Kidney (tissue), 22 donors: ENCODE measurements at places on chromosomes 4 and X. TPM values are rescaled to one million over a fixed set of nuclear protein-coding genes. Genes with fewer than 3 reads are reported as not detected.

DNA sequence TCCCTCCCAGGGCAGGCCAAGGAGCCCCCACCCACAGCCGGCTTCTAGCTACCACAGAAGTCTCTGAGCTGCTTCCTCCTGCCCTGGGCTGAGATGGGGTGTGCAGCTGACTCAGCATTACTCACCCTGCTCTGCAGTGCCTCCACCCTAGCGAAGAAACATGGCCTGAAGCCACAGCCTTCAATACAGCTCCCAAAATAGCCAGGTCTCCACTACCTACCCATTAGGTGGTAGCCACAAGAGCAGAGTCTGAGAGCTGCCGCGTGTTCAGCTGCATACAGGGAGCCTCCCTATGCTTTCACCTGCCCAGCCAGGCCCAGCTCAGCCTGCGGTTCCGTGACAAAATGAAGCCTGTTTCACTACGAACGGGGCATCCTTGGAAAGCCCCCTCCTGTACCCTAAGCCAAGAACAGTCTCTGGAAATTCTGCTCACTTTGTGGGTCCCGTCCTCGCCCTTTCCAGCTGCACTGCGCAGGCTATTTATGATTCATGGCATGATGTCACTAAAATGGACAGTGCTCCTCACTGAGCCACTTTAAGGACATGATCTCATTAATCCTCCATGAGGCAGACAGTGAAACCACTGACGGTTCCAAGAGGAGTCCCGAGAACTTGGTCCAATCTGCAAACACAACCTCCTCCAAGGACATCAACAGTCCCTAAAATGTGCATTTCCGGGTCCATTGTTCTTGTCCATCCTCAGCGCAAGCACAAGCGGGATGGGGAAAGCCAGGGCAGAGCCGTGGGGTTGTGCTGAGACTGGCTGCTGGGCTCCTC lies 20.2 kb downstream of the WDR1 start:
- DNase-seq = no peak

Gene HSFX4
- total RNA-seq = not detected

- DNase-seq = no peak
Observed at GRCh38 chrX:31392513-31392912, 320.7 kb upstream of the FTHL17 start.

- DNase-seq = no peak
Observed at GRCh38 chr4:88064410-88064809, 57.0 kb downstream of the PKD2 start.

GRCh38 chrX:92232182-92232581 lies 453.0 kb downstream of the PCDH11X start:
- no peak for DNase-seq

DNA sequence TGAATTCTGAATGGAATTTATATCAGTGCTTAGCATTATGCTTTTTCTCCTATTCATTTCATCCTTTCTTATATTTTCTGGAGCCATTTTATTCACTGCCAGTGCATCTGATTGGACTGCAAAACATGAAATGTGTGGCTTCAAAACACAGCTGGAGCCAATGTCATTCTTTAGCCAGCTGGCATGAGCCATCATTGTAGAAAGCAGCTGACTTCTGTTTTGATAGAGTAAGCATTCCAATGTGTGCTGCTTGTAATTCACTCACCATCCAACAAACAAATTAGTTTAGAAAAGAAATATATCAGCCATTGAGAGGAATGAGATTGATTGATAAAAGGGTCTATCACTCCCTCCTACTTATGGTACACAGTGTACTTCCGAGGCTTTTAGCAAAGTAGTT lies 2616.0 kb downstream of the ARAP2 start:
- no peak for DNase-seq

GRCh38 chrX:2710041-2710840 lies 19.1 kb downstream of the CD99 start:
- no peak for DNase-seq

Gene ZFP92
- 0.91 TPM for total RNA-seq

DNA sequence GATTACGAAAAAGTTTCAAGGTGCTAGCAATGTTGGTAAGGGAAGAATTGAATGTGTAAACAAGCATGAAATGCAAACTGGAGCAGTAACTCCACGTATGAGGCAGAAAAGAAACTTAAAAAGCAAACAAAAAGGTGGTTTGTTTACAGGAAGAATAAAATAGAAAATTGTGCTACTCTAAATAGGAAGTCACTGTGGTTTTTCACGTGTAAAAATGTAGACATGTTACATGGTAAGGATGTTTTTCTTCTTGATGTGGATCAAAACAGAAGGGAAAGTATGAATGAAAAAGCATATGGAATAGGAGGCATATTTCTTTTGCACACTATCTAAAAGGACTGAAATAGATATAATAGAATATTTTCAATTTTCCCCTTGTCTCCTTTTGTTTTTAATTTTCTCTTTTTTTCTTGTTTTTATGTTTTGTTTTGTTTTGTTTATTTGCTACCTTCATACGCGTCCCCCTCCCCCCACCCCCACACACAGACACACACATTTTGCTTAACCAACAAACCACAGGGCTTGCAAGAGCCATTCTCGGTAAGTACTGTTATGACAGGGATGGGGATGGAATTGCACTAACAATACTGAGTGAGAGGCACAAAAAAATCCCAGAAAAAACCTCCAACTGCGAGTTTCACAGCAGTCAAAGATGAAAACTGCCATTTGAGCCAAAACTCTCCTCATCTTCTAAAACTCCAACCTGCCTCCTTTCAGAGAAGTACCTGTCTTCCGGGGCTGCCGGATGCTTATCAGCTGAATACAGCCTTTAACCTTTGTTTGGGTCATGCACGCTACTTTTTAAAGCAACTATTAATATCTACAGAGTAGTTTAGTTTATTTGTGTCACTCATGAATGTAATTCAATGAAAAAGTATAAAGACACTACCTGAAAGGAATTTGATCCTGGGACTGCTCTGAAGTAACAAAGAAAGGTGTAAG lies 135.8 kb downstream of the IL15 start:
- no peak for DNase-seq

Gene GABRE
- total RNA-seq = 16.6 TPM

DNA sequence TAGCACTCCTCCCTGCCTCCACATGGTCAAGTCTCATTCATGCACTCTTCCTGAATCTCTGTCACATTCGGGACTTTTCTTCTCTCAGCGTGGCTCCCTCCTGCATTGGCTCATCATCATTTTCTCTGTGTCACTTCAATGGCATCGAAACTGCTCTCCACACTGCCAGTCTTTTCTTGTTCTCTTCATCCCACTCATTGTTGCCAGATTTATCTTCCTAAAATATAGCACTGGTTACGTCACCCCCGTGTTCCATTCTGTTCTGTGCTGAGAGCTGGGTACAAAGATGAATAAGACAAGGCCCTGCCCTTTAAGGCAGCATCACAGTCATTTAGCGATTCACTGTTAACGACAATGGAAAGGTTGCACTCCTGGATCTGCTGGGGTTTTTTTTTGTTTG lies 174.4 kb upstream of the TBC1D9 start:
- DNase-seq = no peak

DNA sequence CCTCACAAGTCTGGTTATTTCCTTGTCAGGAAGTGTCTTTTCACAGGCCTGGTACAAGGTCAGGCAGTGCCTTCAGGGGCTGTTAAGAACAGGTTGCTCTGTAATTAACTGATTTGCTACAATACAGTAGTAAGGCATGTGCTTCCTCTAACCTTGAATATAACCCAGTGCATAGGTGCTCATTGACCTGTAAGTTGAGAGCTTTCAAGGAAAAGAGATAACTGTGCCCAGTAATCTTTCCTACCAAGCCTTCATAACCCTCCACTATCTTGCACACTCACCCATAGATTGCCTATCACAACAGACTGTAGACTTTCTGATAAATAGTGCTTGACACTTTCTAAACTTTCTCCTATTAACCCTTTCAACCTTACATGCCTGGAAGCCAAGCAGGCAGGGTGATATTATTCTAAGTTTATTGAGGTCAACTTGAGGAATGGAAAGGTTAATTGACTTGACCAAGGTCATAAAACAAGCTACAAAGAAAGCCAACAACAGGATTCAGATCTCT lies 148.1 kb downstream of the PPARGC1A start:
- DNase-seq = no peak

DNA sequence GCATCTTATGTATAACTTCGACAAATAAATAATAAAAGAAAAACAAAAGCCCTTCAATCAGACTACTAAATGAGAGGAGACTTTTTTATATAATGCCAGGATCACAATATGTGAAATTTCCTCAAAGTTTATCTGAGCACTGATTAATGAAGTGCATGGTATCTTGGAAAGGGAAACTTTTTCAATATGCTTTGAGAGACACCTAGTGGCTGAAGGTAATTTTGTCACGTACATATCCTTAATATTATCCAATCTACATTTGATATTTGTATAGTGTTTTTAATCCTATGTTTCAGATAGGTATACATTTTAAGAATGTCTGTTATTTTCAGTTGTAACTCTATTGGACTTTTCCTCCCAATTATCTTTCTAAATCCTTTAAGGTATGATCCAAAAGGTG lies 146.8 kb downstream of the KLHL4 start:
- DNase-seq = no peak

Gene ZNF630
- total RNA-seq = 3.3 TPM

Gene KLF8
- total RNA-seq = 25.3 TPM

Gene ADH6
- total RNA-seq = 10.2 TPM

GRCh38 chr4:150355858-150356455 lies 226.0 kb upstream of the MAB21L2 start:
- no peak for DNase-seq

DNA sequence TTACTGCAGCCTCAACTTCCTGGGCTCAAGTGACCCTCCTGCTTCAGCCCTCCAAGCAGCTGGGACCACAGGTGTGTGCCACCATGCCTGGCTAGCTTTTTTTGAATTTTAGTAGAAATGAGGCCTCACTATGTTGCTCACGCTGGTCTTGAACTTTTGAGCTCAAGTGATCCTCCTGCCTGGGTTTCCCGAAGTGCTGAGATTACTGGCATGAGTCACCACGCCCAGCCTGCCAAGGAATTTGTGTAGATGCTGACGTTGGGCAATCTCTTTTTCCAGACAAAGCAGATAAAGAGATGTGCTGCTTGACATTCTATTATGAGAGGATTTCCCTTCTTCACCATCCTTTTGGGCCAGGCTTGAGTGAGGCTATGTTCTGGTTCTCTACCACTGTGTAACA lies 254.5 kb upstream of the RPS6KA3 start:
- no peak for DNase-seq

DNA sequence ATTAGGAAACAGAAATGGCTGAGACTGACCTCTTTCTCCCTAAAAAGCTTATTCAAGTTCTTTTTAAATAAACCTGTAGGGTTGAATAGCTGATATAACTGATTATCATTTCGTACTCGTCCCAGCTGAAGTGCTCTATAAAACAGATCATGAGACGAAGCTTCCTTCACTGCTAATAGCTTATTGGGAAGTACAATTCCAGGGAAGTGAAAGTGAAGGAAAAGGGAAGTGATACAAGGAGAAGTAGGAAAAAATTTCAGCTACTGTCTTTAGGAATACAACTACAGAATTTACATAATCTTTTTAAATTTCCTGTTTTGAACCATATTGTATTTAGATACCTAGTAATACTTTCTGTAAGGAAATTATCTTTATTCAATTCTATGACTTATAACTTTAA lies 103.0 kb downstream of the SNCA start:
- no peak for DNase-seq

Gene GBA3
- total RNA-seq = 40.9 TPM

- DNase-seq = no peak
Observed at GRCh38 chrX:56600987-56601386, 37.6 kb downstream of the UBQLN2 start.

Gene RRH
- 0.44 TPM for total RNA-seq

Gene POLN
- 3.8 TPM for total RNA-seq

Gene MEPE
- not detected for total RNA-seq

GRCh38 chrX:12872741-12873140 lies 5.9 kb downstream of the TLR7 start:
- no peak for DNase-seq

DNA sequence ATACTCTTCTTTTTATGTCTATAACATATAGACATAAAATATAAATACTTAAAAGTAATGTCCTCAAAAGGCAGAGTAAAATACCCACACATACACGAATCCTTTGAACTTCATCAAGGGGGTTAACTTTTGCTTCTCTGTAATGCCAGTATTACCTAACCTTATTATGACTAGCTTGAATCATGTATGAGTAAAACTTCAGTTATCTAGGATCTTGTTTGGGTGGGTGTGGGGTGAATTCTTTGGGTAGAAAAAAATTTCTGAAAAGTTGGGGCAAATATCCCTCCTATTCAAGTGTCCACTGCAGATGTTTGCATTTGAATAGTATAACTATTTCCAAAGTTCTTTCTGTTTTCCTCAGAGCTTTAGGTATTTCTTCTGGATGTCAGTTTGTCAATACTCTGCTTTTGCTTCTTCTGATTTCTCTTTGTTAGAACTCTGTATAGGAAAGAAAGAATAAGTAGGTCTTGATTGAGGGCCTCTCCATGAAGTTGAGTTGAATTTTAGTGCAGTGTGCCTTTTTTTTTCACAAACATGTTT lies 173.8 kb downstream of the ADGRL3 start:
- no peak for DNase-seq

Gene MUC7
- total RNA-seq = not detected

DNA sequence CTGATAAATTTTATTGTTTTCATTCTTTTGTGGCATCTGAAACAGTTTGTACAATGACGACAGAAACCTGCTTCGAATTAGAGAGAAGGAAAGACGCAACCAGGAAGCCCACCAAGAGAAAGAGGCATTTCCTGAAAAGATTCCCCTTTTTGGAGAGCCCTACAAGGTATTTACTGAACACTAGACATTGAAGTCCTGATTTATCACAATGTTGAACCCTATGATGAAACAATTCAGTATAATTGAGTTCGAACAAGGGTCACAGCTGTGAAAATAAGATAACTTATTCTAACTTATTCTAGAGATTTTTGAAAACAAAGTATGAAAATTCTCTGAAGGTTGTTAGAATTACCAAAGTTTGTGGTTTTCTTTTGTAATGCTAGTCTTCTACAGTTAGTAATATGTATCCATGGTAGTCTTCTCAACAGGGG lies 111.3 kb downstream of the AFF1 start:
- no peak for DNase-seq

- peak; percentile 47 for DNase-seq
Observed at GRCh38 chrX:37993837-37994619, 12.3 kb upstream of the SYTL5 start.

Gene MFAP3L
- total RNA-seq = 35.1 TPM

Gene EVC2
- 8.7 TPM for total RNA-seq

- no peak for DNase-seq
Observed at GRCh38 chrX:88416965-88417364, 330.1 kb upstream of the CPXCR1 start.

DNA sequence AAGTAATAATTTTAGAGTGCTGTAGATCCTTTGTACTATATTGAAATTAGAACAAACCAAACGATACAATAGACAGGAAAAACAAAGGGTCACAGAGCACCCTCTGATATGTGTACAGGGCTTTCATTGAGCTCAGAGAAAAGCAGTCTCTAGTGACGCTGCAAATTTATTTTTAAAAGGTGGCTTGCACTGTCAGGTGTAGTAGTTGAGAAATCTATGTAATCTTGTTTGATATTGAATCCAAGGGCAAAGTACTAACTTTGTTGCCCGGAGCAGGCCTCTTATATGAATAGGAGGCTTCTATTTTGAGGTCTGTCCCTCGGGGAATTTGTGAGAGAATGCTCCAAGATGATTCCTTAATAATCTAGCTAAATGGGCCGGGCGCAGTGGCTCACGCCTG lies 1755.5 kb downstream of the PCDH7 start:
- DNase-seq = no peak

Gene YY2
- 2.3 TPM for total RNA-seq
